CD8-positive, alpha-beta memory T cell (primary cell): ENCODE measurements at places on chromosomes 3 and 15.

DNA sequence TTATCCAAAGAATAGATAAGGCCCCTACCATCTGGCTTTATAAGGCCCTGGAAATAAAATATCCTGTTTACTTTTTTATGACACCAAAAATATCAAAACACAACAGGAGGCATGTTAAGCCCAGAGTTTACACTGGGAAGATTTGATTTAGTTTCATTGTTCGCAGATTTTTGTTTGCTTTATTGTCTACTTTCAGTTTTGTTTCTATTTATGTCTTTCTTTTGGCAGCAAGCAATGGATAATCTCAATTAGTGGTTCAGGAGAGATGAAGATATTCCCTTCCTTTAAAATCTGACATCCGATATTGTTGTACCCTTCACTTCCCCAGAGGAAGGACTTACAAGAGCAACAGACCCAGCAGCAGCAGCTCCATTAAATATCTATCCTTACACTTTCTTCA, 249.4 kb upstream of the ARPP21 start:
- no peak for DNase-seq
- no peaks in the 10 kb centered on the region for H3K36me3 ChIP-seq
- H3K27ac ChIP-seq: no peak overlapping the region
- H3K27me3 ChIP-seq: no peaks in the 10 kb centered on the region
- no peak overlapping the region for H3K4me3 ChIP-seq
- H3K4me1 ChIP-seq: no peaks in the 10 kb centered on the region

DNA sequence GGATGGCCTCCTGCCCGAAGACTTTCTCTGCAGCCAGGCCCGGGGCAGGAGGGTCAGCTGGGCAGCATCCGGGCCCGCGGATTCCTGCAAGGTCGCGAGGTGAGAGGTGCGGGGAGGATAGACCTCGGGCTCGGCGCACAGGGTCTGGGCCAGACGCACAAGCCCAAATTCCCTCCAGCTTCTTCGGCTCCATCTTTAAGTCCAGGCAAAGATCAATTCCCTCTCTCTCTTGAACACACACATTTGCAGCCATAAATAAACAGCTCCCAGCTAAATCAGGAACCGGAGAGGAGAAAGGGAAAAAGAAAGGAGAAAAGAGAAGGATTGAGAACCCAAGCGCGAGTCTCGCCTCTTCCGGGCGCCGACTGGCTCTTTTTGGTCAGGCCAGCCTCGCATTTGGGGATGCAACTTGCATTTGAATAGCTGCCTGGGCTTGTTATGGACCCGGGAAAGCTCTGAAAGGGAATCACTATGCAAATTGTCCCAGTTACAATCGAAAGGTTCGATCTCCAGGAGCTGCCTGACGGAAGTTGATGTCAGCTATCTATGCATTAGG, 14.5 kb upstream of the ONECUT1 start:
- H3K4me3 ChIP-seq: peak overlapping the region; percentile 57
- H3K36me3 ChIP-seq: no peaks in the 10 kb centered on the region
- H3K27ac ChIP-seq: no peak overlapping the region
- peaks cover 88% of the 10 kb centered on the region for H3K27me3 ChIP-seq
- DNase-seq: no peak
- H3K4me1 ChIP-seq: peaks cover 25% of the 10 kb centered on the region

DNA sequence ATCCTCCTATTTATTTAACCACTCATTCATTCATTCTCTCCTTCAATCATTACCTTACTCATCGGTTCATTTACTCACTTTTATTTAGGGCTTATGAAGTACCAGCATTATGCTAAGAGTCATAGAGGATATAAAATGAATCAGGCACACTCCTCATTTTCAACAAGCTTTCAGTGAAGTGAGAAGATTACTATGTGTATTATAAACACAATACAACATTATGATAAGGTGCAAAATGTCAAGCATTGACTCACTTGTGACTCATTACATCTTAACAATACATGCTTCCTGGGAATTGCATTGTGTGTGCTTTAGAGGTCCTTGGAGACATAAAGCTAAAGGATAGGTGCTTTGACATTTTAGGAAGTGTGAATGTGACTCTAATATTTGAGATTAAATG, 60.4 kb downstream of the PLAAT1 start:
- H3K4me1 ChIP-seq: no peaks in the 10 kb centered on the region
- no peaks in the 10 kb centered on the region for H3K27me3 ChIP-seq
- no peak for DNase-seq
- H3K27ac ChIP-seq: no peak overlapping the region
- no peaks in the 10 kb centered on the region for H3K36me3 ChIP-seq
- H3K4me3 ChIP-seq: no peak overlapping the region

- H3K27me3 ChIP-seq: no peaks in the 10 kb centered on the region
- no peaks in the 10 kb centered on the region for H3K36me3 ChIP-seq
- H3K4me1 ChIP-seq: no peaks in the 10 kb centered on the region
- H3K27ac ChIP-seq: no peak overlapping the region
- no peak for DNase-seq
- H3K4me3 ChIP-seq: no peak overlapping the region
Observed at GRCh38 chr15:47778263-47778770, 61.0 kb downstream of the SEMA6D start.

DNA sequence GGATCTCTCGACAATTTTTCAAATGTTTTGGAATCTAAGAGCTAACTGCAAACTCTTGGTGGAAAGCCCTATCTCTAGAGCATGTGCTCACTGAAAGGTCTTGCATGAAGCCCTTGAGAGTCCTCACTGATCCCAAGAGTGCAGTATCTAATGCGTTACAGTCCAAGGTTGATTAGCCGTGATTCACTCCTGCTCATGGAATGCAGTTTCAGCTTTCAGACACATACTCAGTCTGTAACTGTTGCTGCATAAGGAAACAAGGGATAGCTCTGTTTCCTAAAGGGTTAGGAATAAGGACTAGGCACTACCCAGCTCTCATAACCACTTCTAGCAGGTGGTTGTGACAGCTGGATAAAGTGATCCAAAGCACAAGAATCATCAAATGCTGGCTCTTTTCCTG, 687.4 kb upstream of the CFAP20DC start:
- no peak overlapping the region for H3K4me3 ChIP-seq
- H3K36me3 ChIP-seq: no peaks in the 10 kb centered on the region
- H3K27me3 ChIP-seq: no peaks in the 10 kb centered on the region
- no peak overlapping the region for H3K27ac ChIP-seq
- DNase-seq: no peak
